ENCODE measurements at places on chromosomes 12 and 14.

GRCh38 chr12:112319395-112319794 lies 62.8 kb downstream of the HECTD4 start:
- no peak for DNase-seq

DNA sequence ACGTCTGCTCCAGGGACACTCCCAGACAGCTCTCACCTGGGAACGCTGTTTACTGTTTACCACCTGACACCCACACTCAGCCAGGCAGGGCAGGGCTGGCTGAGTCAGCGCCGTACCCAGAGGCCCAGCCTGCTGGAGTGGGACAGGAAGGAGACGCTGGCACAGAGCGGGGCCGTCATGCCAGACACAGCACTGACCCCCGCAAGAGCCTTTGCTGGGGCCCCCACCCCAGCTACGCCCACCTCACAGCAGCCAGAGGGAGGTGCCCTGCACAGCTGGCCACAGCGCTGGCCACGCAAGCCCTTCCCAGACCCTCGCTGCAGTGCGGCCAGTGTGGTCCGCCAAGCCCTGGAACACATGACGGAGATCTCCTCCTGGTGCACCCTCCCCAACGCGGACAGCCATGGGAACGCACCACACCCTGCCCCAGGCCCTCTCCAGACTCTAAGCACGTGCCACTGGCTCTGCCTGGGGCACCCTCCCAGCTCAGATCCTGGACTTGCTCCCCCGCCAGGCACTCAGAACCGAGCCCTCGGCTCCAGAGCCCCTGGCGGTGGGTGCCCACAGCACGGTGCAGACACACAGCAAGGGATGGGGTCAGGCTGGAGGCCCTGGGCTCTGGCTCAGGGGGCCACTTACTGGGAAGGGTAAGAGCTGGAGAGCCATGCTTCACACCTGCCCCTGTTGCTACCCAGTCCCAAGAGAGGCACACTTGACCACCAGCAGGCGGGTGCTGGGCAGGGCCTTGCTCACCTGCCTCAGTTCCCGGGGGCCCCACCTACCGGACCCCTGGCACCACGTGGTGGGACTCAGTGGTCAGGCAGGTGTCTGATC lies 5.7 kb downstream of the AHNAK2 start:
- DNase-seq, result no peak

DNA sequence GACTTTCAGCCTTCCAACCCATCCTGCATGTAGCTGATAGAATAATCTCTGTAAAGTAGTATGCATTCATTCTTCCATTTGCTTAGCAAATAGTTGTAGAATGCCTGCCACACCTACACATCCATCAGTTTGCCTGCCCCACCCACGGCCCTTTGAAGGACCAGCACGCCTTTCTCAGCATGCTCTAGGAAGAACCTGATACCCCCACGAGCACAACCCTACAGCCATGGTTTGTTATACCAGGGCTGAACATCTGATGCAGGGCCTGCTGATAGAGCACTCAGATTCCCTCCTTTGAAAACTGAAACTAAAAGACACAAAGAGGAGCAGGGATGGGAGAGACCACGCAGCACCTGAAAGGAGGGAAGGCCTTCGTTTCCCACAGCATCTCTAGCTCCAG lies 205.1 kb downstream of the ANO2 start:
- no peak for DNase-seq

GRCh38 chr12:63843254-63843720 lies 1.2 kb upstream of the SRGAP1 start:
- DNase-seq, result no peak

DNA sequence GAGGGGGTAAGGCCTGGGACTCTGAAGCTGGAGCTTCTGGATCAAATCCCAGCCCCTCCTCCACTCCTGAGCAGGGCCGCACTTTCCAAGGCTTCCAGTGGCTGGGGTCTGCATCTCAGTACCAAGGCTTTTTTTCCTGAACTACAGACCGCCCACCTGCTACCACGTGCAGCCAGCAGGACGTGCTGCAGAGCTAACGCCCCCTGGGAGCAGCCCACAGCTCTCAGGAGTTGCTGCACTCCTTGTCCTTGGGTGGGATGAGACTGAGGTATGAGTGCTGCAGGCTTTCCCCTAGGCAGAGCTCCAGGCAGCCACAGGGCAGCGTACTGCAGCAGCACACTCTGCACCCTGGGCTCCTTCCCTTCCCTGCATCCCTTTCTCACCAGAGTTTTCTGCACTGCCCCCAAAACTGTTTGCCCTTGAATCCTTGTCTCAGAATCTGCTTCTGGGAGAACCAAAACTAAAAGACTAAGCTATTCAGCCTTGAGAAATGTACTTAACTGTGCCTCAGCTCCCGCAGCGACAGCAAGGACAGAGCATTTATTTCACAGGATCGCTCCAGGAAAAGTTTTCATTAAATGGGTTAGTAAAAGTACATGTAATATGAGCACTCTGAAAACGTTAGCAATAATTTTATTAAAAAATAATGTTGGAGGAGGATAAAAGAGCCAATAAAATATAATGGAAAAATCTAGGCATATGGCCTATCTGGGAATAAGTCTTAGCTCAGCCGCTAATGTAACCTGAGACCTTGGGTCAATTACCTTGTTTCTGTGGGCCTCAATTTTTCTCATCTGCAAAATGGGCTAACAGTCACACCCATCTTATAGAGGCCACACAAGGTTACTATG lies 25.5 kb downstream of the RBM19 start:
- DNase-seq, result no peak

GRCh38 chr12:124523071-124523470 lies 44.3 kb downstream of the NCOR2 start:
- DNase-seq, result peak; percentile 57

DNA sequence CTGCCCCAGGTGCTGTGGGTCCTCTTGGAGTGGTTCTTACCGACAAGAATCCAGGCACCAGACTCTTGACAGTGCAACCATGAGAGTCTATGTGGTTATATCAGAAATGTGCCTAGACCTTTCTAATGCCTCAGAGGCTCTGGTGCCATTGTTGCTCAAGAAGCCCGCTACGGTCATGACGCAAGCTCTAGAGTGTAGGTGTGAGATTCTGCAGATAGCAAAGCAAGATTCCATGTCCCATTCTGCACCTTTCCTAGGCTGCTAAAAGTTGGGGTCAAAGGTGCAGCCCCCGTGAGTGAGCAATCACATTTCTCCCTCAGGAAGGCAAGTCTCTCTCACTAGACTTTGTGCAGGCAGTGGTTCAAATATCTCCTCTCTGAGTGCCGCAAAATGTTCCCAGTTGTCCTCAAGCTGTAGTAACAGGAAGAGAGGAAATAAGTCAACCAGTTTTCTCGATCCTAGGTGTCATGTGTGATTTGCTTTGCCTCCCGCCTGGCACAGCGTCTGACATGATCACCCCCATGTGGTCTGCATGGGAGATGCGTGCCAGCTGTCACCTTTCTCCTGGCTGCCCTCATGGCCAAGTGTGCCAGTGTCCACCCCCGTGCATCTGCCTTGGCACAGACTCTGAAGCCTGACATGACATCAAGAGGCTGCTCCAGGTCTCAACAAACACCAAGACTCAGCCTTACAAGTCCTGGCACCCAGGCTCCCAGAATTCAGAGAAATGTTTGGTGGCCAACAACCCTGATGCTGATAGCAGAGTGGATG lies 122.5 kb upstream of the COCH start:
- DNase-seq, result no peak

DNA sequence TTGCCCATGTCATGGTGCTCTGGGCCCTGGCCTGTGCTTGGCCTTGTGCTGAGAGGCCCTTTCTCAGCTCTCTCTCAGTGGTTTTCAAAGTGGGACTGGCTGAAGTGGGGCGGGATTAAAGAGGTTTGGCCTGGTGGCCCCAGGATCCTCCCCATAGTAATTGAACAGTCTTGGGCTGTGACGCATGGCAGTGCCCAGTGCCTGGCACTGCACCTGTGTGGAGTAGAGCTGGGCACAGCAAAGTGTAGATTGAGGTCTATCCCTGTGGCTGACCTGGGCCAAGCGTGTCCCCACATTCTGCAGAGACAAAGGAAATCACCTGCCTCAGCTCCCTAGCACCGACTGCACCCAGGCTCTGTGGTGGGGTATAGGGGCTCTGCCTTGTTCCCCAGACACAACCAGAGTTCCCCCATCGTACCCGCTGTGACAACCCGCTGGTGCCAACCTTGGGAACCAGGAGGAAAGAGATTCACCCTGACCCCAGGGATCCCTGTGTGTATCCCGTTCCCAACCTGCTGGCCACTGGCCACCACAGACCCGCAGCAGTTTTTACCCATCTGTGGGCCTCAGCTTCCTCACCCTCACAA lies 9.9 kb upstream of the CYP46A1 start:
- no peak for DNase-seq

DNA sequence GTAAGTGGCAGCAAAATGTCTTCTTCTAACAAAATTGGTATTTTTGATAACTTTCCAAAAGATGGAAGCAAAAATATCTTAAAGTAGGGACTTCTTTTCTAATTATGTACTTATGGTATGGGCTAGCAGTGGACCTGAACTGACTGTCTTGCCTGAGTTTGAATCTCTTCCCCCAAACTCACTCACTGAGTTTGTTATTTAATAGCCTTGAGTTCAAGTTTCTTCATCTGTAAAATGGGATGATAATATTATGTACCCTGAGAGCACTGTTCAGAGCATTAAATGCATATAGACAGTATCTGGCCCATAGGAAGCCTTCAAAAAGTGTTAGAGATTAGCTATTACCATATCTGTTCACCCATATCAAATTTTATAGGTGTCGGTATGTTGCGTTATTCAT lies 210.4 kb upstream of the NUDT4 start:
- DNase-seq, result no peak

GRCh38 chr12:81874166-81874565 lies 115.0 kb upstream of the PPFIA2 start:
- DNase-seq, result no peak

GRCh38 chr14:101118746-101119591 lies 215.4 kb upstream of the RTL1 start:
- no peak for DNase-seq

- DNase-seq, result no peak
Observed at GRCh38 chr14:55188686-55189295, 2.6 kb downstream of the DLGAP5 start.

DNA sequence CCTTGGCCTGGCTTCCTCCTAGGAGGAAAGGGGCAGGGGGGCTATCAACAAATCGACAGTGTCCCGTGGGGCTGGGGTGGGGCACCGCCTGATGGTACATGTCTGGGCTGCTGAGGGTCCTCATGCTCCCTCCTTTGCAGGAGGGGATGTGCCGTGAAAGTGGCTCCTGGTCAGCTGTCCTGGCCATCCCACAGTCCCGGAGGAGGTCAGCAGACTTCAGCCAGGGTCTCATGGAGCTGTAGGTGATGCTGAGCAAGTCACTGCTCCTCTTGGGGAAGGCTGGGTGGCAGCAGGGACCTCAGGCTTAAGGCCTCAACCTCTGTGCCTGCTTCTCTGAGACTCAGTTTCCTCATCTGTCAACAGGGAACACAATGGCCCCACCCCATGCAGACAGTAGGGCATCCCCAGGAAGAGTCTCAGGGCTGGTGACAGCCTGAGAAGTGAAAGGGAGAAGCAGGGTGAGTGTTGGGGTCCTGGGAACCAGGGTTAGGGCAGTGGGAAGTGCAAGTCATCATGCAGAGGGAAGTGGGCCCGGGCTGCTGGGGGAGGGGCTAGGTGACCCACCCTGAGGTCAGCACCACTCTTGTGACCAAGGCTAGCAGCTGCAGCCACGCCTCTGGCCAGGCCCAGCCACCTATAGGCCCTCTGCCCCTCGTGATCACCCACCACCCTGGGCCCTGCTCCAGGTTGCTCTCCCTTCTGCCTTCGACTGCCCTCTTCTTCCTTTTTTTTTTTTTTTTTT lies 4.4 kb upstream of the TNFAIP2 start:
- DNase-seq, result no peak

- DNase-seq, result no peak
Observed at GRCh38 chr14:81315341-81315740, 84.8 kb downstream of the STON2 start.

GRCh38 chr14:72141084-72141483 lies 208.9 kb downstream of the RGS6 start:
- DNase-seq, result no peak

DNA sequence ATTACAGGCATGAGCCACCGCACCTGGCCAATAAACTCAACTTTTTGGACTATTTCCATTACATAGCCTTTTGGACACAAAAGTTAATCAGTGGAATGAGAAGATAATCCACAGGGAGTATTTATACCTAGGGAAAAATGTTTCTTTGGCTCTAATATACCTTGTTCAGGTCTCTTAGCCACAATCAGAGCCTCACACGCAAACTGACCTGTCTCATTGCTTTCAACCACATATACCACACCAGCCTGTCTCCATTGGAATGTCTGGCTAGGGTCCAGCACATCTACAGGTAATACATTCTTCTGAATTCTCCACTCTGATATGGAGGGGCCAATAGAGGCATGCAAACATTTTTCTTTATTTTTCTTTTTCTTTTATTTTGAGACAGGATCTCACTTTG lies 3.8 kb upstream of the RBMS2 start:
- DNase-seq, result no peak

- DNase-seq, result peak; percentile 17
Observed at GRCh38 chr14:93128725-93129459, 13.2 kb upstream of the ITPK1 start.

DNA sequence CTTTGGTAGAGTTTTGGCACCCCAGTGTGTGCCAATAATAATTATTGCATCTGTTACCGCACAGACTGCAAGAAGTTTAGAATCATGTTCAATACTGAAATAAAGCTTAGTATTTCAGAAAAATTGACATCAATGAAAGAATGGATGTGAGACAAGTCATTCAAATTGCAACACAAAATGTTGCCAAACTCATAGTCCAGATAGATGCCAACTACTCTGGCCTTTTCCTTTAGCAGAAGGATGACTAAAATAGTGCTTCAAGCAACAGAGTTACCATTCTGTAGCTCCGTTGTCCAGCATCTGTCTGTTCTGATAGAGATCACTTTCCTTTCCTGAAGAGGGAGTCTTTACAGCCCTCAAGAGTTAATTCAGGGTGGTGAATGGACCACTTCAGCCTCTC lies 77.5 kb downstream of the LIN7A start:
- DNase-seq, result peak; percentile 41

DNA sequence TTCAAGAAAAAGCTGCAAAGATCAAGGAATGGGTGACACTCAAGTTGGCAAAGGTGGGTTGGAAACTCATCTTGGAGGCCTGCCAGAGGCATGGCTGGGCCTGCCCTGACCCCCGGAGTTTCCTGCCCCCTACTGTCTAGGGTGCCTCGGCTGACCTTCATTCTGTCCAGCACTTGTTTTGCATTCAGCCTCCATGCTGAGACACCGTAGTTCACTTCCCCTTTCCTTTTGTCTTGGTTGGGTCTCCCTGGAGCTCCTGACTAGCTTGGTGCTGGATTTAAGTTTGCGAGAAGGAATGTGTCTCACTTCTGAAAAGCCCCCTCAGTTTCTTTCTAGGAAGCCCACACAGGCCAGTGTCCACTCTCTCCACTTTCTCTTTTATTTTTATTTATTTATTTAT lies 26.5 kb downstream of the PLEKHH1 start:
- no peak for DNase-seq

- no peak for DNase-seq
Observed at GRCh38 chr14:96808619-96809406, 11.6 kb downstream of the VRK1 start.

- no peak for DNase-seq
Observed at GRCh38 chr12:108277613-108278012, 61.5 kb downstream of the CMKLR1 start.

All from adipocyte (in vitro differentiated cells).